AG10803 (cell line): ENCODE measurements at places on chromosomes 1 and 21.
A peak's percentile ranks its signal among the peaks of the same experiment; 100 is the strongest.

- peak; percentile 38 for DNase-seq
These were observed 9.3 kb upstream of the SLX9 start for GRCh38 chr21:44930543-44930981.

- no peak for DNase-seq
These were observed 19.5 kb downstream of the PDE9A start for GRCh38 chr21:42672699-42673458.

DNA sequence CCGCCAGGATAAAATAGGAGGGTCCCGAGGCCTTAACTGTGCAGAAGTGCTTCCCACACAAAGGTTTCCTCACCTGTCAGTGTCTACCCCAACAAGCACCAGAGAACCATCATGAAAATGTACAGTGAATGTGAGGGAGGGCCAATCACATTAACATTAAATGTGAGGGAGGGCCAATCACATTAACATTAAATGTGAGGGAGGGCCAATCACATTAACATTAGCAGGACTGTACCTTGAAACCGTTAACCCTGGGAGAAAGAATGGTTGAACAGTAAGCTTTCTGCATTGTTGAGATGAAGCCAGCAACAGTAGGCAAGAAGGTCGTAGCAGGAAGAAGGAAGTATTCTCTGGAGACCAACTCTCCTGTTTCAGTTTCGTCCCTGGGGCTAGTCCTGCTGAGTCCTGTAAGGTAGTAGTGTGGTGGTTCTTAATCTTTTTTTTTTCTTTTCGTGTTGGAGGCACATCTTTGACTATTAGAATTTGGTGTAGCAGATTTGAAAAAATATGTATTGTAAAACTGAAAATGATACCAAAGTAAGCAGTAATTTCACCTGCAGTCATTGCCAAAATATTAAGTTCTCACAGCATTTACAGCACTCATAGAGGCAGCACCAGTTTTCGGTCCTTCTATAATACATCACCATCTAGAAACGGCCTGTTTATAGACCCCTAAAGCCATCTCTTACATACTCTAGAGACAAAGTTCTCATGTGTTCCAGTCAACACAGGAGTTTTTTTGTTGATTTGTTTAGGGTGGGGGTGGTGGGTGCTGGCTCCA lies 98.6 kb upstream of the PPP2R5A start:
- no peak for DNase-seq

DNA sequence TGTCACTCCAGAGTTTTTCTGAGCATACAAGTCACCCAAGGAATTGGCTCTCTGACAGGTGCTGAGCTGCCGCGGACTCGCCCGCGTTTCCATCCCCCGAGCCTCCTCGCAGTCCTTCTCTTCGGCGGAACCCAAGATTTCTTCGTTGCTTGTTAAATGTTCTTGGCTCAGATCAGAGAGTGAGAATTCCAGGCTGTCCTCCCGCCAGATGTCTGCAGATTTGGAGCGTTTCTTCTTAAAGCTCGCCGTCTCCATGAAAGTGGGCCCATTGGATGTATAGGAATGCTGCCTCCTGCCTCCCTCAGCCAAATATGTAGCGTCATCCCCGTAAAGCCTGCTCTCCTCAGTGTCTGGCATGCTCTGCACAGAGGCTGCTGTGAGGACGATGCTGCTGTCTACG lies 77.8 kb downstream of the TIAM1 start:
- DNase-seq, result no peak

DNA sequence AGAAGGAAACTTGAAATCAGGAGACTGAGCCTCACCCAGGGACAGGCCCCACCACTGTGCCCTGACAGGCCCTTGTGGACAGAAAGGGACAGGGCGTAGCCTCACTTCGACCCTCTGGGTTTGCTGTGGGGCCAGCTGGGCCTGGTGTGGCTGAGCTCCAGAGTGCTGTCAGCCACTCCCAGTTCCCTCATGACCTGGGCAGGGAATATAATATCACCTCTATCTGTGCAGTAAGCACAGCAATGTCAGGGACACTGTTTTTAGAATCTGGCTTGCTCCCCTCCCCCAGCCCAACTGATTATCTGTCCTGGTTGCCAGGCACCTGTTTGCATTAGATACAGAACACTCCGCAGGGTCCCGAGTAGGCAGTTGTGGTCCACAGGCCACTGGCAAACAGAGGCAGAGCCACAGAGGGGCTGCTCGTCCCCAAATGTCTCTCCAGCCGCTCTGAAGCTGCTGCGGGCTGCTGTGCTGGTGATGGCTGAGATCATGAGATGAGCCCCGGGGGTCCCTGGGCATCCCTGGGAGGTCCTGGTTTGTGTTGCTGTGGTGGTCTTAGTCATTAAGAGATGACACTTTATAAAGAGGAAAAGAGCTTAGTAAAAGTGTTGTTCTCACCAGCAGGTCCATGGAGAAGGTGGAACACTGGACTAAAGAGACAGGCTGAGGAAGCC lies 51.6 kb downstream of the ETS2 start:
- no peak for DNase-seq
